ENCODE measurements at places on chromosomes 2 and 18.

GRCh38 chr2:12701786-12702167, 15.0 kb upstream of the TRIB2 start:
- no peak for DNase-seq

GRCh38 chr2:112683550-112684414, 37.0 kb upstream of the NT5DC4 start:
- DNase-seq = no peak

- DNase-seq = no peak
These were observed 102.2 kb upstream of the RND3 start for GRCh38 chr2:150589681-150590080.

GRCh38 chr2:54529935-54530334, 73.8 kb downstream of the SPTBN1 start:
- DNase-seq = no peak

- no peak for DNase-seq
These were observed 28.7 kb downstream of the LNPK start for GRCh38 chr2:175973373-175973772.

- peak; percentile 67 for DNase-seq
These were observed 421.3 kb downstream of the LPIN1 start for GRCh38 chr2:12167525-12168317.

DNA sequence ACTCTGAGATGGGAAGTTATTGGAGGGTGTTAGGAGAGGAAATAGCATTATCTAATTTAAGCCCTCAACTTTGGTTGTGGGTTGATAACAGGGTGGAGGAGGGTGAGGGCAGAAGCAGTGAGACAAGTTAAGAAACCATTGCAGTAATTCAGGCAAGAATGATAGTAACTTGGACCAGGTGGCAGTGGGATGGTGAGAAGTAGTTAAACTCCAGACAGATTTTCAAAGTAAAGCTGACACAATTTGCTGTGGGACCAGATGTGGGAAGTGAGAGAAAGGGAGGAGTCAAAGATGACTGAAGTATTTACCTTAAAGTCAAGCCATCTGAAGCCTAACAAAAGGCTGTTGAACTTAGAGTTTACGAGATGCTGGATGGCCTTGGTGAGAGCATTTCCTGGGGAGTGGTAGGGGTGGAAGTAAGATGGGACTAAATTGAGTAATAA, 163.2 kb upstream of the KLF7 start:
- no peak for DNase-seq

GRCh38 chr2:168679081-168679480, 123.4 kb upstream of the NOSTRIN start:
- no peak for DNase-seq

DNA sequence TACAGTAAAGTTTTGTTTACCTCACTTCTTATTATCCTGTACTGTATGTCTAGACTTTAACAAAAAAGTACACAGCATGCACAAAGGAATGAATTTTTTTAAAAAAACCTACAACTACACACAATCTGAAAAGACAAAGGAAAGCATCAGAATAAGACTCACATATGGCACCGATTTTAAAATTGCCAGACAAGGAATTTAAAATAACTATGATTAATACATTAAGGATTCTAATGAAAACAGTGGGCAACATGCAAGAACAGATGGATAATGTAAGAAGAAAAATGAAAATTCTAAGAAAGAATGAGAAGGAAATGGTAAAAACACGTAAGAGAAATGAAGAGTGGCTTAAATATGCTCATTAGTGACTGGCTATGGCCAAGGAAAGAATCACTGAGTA, 638.2 kb downstream of the FBXO15 start:
- DNase-seq = no peak

DNA sequence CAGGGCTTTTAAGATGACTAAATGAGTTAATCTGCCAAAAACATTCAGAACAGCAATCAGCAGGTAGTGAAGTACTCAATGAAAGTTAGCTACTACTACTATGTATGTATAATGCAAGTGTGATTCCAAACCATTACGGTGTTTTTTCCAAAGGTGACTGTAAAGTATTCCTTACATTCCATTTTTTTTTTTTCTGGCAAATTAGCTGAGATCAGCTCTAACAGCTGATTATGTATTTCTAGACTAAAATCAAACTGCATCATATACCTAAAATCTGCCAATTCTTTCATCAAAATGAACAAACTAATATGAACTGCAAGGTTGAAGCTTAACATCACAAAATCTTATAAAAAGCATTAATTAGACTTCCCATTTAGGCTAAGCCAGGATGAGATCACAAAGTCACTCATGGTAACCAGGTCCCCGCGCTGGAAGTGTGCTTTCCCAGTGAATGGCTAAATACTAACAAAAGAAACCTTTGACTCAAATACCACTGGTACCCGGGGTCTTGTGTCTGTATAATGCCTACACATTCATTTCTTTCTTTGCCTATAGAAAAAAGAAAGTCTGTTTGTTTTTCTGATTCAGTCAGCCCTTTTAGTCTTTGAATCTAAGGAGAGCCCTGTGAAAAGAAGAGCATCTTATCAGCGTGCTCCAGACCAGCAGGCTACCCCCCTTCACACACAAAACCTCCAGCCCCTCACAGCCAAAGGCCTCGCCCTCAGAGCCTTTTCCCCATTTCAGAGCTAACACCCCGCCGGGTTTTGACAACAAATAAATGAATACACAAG, 88.3 kb downstream of the RBMS1 start:
- DNase-seq = peak; percentile 58

DNA sequence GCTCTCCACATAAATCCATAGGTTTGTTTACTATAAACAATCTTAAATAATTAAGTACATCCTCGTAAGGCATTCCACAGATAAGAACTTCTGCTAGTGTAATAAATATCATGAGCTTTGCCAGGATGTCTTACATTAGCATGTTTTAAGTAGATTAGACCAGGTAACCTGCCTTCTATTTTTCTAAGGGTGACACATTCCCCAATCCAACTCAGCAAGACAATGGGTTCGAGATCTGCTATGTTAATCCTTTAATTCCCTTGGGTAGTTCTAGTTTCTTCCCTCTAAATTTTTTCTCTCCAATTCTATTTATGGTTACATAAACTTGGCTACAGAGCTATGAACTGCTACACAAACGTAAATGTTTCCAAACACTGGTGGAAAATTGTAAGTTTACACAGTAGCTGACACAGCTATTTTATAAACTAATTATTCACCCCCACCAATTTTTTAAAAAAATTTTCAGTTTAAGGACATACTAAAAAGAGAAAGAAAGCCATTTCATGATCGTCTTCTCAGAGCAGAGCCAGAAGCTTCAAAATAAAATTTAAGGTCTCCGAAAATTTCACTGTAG, 386.5 kb upstream of the SLC39A10 start:
- no peak for DNase-seq

DNA sequence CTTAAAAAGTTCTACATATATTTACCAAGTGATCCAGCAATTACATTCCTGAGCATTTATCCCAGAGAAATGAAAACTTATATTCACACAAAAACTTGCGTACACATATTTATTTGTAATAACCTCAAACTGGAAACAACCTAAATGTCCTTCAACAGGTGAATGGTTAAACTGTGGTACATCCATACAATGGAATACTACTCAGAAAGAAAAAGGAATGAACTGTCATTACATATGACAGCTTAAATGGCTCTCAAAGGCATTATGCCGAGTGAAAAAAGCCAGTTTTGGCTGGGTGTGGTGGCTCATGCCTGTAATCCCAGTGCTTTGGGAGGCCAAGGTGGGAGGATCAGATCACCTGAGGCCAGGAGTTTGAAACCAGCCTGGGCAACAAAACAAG, 79.1 kb upstream of the DYNC1I2 start:
- no peak for DNase-seq

- DNase-seq = no peak
These were observed 364.3 kb upstream of the SPHKAP start for GRCh38 chr2:228545748-228546145.

DNA sequence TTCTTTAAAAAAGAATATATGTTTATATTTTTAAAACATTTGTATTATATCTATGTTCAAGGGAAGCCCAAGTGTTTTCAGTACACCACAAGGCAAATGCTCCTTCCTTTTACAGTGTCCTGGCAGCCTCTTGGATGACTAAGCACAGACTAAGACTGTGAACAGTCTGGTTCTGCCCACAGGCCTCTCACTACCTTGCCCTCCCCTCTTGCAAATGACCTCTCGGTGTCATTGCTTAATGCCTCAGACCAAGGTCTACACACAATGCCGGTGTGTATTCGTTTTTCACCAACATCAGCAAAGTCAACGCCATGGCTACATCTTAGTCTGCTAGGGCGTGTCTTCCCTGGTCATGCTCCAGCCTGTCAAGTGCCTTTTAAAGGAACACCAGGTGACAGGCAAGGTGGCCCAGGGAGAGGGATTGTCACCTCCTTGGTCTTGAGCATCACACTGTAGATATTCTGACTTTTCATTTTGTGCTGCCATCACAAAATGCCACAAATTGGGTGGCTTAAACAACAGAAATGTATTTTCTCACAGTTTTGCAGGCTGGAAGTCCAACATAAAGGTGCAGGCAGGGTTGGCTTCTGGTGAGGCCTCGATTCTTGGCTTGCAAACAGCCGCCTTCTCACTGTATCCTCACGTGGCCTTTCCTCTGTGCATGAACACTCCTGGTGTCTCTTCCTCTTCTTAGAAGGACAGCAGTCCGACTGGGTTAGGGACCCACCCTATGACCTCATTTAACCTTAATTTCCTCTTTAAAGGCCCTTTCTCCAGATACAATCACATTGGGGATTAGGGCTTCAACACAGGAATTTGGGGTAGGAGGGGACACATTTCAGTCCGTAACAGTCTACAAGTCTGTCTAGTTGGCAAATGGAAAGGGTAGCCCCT, 266.5 kb downstream of the KLHL29 start:
- no peak for DNase-seq

DNA sequence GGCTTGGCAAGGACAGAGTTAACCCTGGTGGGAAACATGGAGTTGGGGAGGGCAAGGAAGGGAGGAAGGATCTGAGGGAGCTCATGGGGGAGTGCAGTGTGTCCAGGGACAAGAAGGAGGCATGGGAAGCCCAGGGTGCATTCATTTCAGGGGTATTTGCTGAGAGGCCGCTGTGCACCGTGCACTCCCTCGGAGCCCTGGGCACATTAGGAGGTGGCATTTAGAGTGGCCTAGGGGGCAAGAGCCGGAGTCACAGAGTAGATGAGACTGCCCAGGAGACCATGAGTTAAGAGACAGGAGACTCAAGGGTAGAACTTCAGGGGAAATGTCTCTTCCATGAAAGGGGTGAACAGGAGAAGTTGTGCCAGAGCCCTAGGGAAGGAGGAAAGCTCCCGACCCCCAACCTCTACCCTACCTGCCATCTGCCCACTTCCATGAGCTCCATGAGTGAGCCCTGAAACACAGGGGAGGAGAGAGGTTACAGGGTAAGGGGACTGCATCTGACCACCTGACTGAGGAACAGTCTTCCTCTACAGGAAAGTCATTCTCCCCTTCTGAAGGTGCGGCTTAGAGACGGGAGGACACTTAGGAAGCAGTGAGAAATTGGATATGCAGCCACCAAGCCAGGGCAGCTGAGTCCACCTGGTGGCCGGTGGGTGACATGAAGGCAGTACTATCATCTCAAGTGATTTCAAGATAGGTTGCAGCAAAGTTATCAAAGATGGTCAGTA, 58.5 kb upstream of the COPS8 start:
- DNase-seq = peak; percentile 78

- no peak for DNase-seq
These were observed 58.9 kb downstream of the BMP10 start for GRCh38 chr2:68812251-68812650.

- DNase-seq = no peak
These were observed 221.5 kb upstream of the CDH2 start for GRCh38 chr18:28398471-28398870.

- no peak for DNase-seq
These were observed 5.7 kb upstream of the OTOS start for GRCh38 chr2:240146141-240146561.

DNA sequence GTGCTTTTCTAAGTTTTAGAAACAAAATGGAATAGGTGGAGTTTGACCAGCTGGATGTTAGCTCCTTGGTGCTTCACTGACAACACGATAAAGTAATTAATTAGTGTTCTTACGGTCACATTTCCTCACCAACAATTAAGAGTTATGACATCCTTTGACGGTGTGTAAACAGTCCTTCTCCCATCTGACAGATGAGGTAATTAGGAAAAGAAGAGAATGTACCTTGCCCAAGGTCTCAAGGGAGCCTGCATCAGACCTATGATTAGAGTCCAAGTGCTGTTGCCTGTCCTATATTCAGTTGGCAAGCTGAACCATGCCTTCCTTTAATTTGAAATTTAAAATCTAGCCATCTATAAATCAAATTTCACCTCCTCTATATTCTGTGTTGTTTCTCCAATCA, 48.3 kb upstream of the STK17B start:
- no peak for DNase-seq

DNA sequence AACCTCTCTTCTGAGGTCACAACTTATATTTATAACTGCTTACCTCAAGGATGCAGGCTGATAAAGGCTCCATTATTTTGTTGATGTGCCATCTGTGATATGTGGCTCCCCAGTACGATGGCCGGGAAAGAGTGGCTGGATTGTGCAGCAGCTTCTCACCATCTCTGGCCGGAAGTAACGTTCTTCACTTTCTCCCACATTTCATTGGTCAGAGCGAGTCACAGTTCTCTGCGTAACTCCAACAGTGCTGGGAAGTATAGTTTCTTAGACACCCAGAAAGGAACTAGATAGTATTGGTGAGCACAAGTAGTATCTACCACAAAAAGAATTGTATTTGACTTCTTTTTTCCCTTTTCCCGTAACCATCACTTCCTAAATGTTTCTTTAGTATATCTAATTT, 28.7 kb downstream of the ZSWIM2 start:
- no peak for DNase-seq

DNA sequence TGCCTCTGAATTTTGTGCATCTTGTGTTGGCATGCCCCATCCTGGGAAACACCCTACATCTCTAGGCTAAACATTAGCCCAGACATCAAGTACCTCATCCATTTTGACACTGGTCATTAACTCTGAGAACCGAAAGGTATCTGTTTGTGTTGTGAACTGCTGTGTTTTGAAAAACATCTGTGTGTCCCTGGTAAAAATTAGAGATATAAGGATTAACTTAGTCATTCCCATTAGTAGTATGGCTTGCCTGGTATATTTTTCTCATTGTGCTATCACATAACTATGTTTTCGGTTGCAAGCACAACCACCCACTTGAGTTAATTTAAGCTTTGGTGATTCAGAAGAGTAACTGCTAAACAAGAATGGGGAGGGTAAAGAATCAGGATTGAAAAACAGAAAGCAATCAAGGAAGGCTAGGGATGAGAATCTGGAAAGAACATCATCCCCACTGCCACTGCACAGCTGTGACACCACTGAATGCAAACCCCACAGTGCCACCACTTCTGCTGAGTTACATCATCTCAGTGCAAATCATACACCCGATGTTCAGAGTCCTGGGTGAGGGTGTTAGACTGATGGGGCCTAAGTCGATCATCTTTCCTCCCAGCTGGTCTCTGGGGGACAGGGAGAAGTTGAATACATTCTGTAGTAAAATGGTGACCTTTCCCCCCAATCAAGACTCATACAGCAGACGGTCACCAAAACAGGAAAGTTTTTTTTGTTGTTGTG, 234.0 kb downstream of the EPHA4 start:
- no peak for DNase-seq

GRCh38 chr2:239318151-239318611, 82.6 kb downstream of the HDAC4 start:
- DNase-seq = peak; percentile 32
